ENCODE measurements at places on chromosomes 1 and 21. TPM values are rescaled to one million over a fixed set of nuclear protein-coding genes. Genes with fewer than 3 reads are reported as not detected.

GRCh38 chr21:15534450-15534886, 195.3 kb upstream of the USP25 start:
- no peak for DNase-seq

DNA sequence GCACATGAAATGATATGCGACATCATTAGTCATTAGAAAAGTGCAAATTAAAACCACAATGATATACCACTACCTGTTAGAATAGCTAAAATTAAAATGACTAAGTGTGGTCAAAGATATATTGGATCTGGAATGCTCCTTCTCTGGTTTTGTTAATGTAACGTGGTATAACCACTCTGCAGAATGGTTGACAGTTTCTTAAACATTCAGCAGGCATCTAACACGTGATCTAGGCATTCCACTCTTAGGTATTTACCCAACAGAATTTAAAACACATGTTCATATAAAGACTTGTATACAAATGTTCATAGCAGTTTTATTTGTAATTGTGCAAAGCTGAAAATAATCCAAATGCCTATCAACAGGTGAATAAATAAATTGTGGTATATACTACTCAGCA, 165.0 kb upstream of the PLXNA2 start:
- no peak for DNase-seq

DNA sequence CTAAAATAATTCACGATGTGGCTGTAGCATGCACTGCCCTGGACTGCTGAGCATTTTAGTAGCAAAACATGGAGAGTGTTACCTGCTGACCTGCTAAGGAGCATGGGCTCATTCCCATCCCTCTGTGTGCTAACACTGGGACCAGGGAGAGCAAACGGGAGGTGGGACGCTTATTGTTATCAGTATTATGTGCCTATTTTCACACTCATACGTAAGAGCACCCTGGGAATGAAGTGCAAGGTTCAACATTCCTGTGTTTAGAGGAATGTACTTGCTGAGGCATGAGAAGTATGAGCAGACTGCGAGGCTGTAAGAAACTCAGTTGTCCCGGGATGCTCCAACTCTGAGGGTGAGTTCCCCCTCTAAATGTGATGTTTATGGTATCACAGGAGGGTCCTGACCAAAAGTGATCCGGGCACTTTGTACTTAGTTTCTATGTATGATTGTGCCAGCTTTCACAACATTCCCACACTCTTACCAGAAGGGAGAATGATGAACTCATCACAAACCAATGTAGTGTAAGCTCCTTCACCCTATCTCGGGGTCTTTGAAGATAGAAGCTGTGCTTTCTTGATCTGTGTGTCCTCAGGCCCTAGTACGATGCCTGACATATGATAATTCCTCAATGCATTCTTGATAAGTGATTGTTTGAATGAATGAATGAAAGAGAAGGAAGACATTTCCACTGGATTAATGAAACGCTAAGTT, 164.8 kb downstream of the KCNJ6 start:
- DNase-seq, result no peak

The GPR25 gene
- 66.5 TPM for polyA plus RNA-seq

The ATP6V1G3 gene
- not detected for polyA plus RNA-seq

DNA sequence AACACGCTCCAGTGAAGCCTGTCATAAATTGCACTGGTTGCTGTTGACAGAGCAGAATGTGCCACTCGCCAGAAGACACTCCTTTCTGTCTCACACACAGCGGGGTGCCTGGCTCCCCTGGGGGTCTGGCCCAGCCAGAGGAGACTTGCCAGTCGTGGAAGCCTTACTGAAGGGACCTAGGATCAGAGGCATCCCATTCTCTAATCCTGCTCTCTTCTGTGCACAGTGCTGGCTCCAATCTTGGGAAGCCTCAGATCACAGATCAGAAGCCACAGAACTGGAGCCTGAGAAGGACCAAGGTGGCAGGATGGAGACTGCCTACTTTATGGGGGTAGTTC, 1.4 kb downstream of the SLC9A1 start:
- no peak for DNase-seq

The TTC22 gene
- 5.5 TPM for polyA plus RNA-seq

The NCAM2 gene
- not detected for polyA plus RNA-seq

DNA sequence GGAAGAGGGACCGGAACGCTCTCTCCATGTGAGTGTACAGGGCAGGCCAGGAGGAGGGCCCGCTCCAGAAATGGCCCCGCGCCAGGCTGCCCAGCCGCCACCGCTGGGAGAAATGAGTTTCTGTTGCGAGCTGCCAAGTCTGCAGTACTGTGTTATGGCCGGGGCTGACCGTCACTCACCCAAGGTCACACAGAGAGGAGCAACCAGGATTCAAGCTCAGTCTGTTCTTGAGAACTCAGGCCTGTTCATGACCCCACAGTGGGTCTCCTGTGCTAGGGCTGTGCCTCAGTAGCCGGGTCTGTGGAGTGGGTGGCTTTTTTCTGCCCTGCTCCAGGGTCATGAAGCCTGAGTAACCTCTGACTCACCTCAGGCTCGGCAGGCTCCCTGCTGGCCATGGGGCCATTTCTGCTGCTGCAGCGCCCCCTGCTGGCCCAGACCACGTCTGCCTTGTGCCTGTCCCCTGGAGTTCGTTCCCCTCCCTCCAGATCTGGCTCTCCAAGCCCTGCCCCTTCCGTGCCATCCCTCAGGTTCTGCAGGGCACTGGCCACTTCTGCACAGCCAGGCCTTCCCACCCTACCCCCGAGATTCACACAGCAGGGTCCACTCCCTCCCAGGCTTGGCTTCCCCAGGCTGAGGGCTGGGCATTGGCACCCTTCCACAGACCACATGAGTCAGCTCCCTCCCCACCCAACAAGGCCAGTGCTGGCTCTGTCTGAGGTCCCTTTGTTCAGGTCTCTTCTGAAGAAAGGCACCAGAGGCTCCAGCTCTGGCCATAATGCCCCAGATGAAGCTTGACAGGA, 51.8 kb downstream of the EDN2 start:
- DNase-seq, result no peak

- DNase-seq, result peak; percentile 87
Measured at GRCh38 chr1:27668808-27669723, 2.9 kb downstream of the IFI6 start.

- no peak for DNase-seq
Measured at GRCh38 chr1:24572301-24572700, 16.4 kb downstream of the NCMAP start.

GRCh38 chr1:23867542-23867894, 572 bp downstream of the FUCA1 start:
- DNase-seq, result no peak

GRCh38 chr1:198361237-198361767, 179.2 kb downstream of the ATP6V1G3 start:
- no peak for DNase-seq

The C1orf226 gene
- not detected for polyA plus RNA-seq

GRCh38 chr1:86339906-86340305, 56.2 kb downstream of the ODF2L start:
- DNase-seq, result no peak

The REN gene
- not detected for polyA plus RNA-seq

DNA sequence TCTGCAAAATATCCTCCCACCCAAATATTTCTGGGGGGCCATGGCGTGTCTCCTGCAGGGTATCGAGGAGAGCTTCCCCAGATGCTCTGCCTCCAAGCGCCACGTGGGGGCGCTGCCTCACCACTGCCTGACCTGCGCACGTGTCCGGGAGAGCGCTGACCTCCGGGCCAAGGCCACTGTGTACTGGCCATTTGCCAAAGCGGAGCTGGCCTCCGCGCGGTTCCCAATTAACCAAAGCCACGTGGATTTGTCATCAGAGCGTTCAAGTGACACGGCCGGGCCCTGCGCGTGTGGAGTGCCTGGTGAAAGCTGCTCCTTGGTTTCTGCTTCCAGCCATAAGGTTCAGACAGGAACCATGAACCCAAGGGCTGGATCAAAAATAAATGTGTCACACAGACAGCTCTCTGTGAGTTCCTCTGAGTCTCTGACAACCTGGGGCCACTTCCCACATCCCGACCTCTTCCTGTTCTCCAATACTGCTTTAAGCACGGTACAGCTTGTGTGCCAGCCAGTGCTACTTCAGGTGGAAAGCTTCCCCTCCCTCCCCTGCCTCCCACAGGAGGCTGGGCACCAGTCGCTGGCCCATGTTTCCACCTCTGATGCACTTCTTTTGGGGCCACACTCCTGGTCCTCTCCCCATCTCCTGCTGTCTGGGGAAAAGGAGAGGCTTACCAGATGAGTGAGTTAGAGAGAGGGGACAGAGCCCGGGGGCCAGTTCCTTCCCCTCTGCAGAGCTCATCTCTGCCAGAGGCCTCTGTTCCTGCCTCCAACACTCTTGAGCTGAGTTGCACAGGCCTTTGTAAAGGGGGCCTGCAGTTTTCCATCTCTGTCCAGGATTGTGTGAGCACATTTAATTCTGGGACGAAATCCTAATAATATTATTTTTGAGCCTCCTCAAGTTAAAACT, 26.1 kb downstream of the ZP4 start:
- DNase-seq, result no peak

DNA sequence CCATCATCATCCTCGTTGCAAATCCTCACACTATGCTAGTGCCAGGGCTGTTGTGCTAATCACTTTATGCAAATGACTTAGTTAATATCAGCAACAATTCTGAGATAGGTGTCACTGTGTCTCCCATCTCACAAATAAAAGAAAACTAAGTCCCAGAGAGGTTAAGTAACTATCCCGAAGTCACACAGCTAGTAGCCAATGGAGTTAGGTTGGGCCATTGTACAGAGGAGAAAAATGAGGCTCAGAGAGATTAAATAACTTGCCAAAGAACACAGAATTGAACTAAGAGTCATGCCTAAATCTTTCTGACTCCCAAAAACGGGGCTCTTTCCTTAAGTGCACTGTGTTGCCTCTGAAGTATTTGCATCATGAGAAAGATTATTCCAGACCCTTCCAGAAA, 146.4 kb downstream of the MIS18A start:
- no peak for DNase-seq

- no peak for DNase-seq
Measured at GRCh38 chr1:240294566-240294965, 202.9 kb downstream of the FMN2 start.

GRCh38 chr1:115911294-115911693, 65.0 kb upstream of the SLC22A15 start:
- no peak for DNase-seq

DNA sequence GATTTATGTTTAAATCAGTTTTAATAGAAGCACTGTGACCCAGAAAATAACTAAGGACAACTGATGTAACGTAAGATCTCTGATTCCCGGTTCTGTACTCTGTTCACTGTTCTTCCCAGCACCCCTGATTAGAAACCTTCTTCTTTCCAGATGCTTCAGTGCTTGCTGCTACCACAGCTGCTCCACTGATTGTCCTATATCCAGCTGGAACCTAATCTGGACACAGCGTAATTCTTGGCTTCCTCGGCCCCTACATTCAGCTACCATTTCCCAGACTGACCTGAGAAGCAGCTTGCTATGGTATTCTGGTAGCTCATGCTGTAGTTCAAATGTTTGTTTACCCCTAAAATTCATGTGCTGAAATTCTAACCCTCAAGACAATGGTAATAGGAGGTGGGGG, 302.7 kb downstream of the GRIK1 start:
- DNase-seq, result no peak

DNA sequence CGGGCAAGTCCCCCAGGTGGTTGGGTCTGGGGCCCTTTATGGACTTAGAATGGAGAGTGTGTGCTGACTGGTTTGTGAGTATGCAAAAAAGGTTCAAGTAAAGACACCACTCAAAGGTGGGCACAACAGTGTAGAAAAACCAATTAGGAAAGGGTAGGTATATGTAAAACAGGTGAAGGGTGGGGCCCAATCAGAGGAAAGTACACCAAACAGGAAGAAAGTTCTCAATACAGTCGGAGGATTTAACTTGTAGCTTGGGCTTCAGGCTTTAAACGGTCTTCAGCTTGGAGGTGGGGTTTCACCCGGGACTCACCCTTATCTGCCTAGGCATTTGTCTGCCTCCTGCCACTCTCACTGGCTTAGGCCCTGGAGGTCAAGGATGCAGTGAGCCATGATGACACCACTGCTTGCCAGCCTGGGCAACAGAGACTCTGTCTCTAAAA, 6.8 kb upstream of the PUM1 start:
- no peak for DNase-seq

GRCh38 chr1:53652441-53653199, 86.3 kb downstream of the GLIS1 start:
- DNase-seq, result no peak

DNA sequence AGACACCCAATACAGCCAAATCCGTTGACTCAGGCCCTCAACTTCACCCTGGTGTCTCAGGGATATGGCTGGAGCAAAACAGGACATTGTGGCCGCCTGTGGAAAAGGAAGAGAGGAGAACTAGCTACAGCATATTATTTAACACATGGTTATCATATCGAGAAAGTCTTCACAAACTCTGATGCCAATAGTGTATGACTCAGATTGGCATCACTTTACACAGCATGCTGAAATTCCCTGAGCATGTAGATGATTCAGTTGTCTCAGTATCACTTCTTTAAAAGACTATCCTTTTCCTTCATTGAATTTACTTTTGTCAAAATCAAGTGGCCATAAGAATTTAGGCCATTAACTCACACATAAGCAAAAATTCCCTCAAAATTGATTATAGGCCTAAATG, 20.1 kb downstream of the HSD3B2 start:
- DNase-seq, result no peak

DNA sequence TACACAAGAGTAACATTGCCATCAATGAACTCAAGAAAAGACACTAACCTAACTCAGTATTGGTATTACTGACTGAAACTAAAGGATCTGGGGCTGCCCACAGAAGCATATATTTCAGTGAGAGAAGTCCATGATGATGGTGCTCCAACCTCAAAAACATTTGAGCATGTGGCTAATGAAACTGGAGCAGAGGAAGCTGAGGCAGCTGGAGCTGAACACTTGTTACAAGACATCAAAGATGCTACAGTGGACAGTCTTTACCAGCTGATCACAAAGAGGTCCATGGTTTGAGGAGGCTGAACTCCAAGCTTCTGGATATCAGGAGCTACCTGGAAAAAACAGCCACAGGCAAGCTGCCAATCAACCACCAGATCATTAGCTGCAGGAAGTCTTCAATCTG, 42.2 kb upstream of the TTC39A start:
- DNase-seq, result no peak

GRCh38 chr1:234543442-234544086, 64.6 kb upstream of the TARBP1 start:
- no peak for DNase-seq

DNA sequence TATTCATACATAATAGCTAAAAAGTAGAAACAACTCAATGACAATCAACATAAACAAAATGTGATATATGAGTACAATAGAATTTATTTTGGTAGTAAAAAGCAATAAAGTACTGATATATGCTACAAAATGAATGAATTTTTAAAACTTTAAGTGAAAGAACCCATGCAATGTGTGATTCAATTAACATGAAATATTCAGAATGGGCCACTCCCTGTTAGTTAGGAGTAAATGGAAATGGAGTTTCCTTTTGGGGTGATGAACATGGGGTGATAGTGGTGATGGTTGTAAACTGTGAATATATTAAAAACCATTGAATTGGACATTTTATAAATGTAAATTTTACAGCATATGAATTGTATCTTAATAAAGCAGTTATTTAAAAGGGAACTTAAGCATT, 366.7 kb upstream of the SGIP1 start:
- DNase-seq, result no peak

Data from CD4-positive, alpha-beta memory T cell (primary cell).